Bronchial smooth muscle cell (primary cell): ENCODE measurements at places on chromosomes 3 and 15. TPM values are rescaled to one million over a fixed set of nuclear protein-coding genes. Genes with fewer than 3 reads are reported as not detected.

Gene KLHL40
- total RNA-seq, result 0.09 TPM in 1 of 2 replicates, not detected in the other

Gene RARRES1
- total RNA-seq, result 53.5 and 174 TPM in 2 replicates

Gene CLDN1
- under 0.01 and 0.17 TPM in 2 replicates for total RNA-seq

Gene THBS1
- 703 and 791 TPM in 2 replicates for total RNA-seq

Gene RNF168
- total RNA-seq, result 13.2 and 16.7 TPM in 2 replicates

Gene P2RY1
- total RNA-seq, result 0.26 and 2.5 TPM in 2 replicates

Gene PLS1
- total RNA-seq, result 0.17 and 0.47 TPM in 2 replicates

Gene CAMK2N2
- total RNA-seq, result 0.16 TPM in 1 of 2 replicates, not detected in the other

Gene NUP210
- total RNA-seq, result 0.09 TPM in 1 of 2 replicates, not detected in the other

Gene MASP1
- total RNA-seq, result 10.1 and 15.3 TPM in 2 replicates
